ENCODE measurements at places on chromosomes 11 and 22.

GRCh38 chr11:121793291-121793690, 322.7 kb downstream of the BLID start:
- DNase-seq, result no peak

DNA sequence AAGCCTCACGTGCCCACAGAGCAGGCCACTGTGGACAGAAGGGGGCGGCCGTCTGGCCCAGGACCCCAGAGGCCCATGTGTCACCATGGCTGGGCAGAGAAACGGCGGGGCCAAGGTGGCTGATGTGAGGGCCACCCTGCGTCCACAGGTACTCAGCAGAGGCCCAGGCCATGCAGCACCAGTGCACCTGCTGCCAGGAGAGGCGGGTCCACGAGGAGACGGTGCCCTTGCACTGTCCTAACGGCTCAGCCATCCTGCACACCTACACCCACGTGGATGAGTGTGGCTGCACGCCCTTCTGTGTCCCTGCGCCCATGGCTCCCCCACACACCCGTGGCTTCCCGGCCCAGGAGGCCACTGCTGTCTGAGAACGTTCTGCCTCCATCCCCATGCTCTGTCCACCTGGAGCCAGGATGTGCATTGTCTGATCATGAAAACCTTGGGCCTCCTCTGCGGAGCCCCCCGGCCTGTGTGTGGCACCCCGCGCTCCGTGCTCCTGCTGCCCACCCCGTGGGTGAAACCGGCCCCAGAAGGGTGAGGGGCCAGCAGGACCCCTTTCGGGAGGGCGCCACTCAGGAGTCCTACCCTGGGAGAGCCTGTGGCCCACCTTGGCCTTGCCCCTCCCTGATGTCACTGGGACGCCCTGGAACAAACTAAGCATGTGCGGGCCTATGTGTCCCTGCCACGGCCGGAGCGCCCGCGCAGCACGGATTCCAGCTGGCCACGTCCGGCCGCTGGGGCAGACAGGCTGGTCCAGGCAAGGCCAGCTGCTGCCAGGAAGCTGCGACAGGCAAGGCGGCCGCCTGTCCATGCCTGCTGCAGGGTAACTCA, 38.6 kb downstream of the MUC5B start:
- DNase-seq, result no peak

GRCh38 chr22:29205594-29206371, at the start of gene EMID1:
TSS of gene EMID1 (plus strand) at chr22:29205896. CDS start at chr22:29206039, 143 bp downstream.
- DNase-seq, result no peak

DNA sequence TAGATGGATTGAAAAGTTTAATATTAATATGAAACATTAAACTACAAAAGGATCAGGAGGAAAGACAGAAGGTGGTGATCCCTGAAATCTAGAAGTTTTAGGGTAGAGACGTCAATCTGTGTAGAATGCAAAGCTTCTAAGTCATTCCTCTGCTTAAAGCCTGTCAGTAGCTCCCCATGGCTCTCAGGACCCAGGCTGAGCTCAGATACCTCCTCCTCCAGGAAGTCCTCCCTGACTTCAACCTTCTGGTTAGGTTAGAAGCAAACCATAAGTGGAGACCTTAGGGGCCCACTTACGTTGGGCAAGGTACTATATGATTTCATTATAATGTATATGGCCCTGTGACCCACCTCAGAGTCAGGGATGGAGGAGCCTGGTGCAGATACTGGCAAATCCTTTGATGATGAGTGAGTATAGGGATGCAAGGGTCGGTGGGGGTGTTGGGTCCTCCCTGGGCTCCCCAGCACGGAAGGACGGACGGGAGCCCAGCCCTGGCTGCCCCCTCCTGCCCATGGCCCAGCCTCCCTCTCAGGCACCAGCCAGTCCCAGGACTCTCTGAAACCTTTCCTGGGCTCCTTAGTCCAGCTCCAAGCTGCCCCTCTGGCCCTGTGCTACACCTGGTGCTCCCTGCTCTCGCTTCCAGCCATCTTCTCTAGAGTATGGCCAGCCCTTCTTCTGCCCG, 3.2 kb upstream of the PPP6R3 start:
- no peak for DNase-seq

- DNase-seq, result no peak
These were observed 74.0 kb downstream of the TRAF6 start for GRCh38 chr11:36436064-36436463.

DNA sequence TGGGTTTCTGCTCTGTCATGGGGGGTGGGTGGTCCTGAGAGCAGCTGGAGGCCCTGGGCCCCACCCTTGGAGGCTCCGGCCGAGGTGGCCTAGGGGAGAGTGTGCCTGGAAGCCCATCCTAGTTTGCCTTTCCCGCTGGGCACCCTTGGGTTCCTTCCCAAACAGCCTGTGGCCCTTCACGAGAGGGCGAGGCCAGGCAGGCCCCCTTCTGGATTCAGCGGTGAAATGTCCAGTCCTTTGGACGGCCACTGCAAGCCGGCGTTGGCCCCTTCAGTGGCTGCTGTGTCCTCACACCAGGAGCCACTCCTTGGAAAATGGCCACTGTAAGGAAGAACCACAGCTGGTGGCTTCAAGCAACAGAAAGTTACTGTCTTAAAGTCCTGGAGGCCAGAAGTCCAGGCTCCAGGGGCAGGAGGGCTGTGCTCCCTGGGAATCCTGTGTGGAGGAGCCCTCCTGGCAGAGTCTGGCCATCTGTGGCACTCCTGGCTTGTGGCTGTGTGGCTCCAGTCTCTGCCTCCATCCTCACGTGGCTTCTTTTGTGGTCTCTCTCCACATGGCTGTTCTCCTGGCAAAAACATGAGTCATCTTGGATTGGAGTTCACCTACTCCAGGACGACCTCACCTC, 854.1 kb downstream of the TBC1D22A start:
- DNase-seq, result no peak

GRCh38 chr11:100930185-100930778, 199.3 kb downstream of the PGR start:
- no peak for DNase-seq

- DNase-seq, result no peak
These were observed 39.7 kb downstream of the ADAMTS8 start for GRCh38 chr11:130388607-130389205.

- DNase-seq, result no peak
These were observed 10.6 kb downstream of the PLET1 start for GRCh38 chr11:112249871-112250610.

DNA sequence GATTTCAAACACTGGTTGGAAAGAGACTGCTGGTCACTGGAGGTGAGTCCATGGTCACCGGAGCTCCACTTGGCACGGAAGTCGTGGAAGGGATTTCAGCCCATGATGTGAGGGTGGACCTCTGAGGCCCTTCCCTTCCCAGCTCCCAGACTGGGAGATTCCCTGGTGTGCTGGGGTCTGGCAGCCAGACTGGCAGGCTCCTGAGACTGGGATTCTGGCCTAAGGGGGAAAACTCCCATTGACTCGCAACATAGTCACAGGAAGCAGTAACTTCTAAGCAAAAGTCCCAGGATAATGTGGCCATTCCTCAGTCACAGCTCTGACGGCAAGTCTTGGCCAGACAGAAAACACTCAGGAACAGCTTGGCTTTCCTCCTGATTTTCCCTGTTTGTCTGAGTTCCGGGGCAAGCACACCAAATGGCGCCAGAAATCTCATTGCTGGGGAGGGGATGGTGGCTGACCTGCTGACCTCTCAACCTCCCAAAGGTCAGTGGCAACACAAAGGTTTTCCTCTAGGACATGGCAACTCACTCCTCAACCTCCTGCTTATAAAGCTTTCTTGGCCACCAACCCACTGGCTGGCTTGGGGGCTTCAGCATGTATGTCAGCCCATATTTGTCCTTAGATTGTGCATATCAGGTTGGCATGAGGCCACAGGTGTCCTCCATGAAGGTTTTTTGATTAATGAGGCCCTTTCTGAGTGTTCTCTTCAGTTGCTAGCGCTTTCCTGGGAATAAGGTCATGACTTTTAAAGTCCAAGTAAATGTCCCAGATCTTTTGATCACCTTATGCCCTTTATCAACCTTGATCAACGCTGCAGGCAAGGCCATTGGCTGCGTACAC, 99.5 kb downstream of the CCDC81 start:
- DNase-seq, result no peak

DNA sequence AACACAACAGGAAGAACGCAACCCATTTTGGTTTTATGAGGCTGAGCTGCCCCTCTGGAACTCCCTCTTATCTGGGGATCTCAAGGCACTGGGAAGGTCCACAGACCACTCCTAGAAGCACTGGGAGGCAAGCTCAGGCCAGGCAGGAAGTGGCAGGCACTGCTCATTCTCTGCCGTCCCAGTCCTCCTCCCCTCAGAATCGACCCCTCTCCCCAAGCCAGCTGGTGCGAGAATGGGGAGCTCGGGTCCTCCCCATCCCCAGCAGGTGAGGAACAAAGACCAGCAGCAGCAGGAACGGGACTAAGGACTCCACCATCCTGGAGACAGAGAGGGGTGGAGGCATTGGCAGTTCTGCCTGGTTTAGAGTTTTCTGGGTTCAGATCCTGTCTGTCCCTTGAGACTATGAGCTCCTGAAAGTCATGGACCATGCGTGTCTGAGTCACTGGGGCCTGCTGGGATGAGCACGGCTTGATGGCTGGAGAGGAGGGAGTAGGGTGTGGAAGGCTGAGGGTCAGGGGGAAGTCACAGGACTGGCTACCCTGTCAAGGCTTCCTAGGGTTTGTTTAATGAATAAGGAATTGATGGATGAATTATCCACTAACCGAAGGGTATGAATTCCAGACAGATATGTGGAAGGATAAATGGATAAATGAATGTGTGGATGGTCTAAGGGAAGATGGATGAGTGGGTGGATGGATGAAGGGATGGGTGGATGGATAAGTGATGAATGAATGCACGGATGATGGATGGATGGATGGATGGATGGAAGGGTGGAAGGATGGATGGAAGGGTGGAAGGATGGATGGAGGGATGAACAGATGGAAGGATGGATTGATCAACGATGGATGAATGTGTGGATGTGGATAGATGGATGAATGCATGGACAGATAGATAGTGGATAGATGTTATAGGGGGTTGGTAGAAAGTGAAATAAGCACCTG, 6.4 kb downstream of the MYEOV start:
- DNase-seq, result no peak

DNA sequence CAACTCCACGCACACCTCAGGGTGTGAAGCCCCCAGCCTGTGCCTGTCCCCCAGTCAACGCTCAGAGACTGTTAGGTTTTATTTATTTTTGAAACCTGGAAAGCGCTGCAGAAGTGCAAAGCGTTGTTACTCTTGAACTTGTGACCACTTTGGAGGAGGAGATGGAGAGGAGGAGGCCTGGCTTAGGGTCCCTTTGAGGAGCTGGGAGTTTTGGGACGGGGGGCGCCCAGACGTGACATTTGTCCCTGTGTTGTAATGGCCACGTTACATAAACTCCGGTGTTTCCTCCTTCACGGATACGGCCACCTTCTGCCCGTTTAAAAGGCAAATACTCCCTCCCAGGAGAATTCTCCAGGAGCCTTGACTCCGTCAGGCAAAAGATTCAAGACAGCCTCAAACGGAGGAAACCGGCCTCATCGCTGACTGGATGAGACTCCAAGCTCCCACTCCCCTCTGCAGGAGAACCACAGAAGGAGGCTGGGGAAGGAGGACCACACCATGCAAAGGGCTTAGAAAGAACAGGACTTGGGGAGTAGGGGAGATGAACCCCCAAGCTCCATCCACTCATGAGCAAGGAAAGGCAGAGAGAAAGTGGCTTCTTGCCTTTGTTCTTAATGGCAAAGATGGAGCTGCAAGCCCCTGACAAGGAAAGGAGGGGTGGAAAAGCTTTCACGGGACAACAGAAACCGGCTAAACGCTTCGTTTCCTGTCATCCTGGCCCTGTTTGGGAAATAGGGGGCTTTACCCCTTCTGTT, 630 bp downstream of the PIK3IP1 start:
- DNase-seq, result no peak

DNA sequence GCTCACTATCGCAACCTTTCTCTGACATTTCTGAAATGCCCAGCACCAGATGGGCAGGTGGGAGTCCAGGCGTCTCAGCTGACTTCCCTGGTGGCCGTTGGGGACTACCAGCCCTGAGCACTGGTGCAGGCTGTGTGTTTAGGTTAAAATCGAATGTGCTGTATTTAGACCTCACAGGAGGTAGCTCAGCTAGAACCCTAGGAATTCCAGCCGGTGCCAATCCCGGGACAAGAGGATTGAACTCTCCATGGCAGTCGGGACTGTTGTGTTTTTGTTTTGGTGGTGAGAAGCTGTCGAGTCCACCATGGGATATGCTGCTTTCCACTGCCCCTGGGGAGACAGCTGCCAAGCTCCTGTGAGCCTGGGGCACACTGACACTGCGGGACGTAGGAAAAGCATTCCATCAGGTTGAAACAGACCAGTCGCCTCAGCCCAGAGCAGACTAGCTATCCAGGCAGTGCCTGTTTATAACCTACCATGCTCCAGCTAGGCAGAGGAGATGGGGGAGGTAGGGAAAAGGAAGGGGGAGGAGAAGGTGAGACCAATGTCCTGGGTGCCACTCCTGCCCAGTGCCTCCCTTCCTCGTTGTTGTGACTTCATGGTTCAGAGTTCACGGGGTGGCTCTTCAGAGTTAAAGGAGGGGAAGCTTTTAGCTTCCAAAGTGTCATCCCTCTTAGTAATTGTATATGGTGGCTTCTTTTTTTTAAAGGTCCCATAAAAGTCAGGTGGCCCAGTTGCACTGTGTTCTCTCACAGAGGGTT, 53.0 kb downstream of the MICAL2 start:
- DNase-seq, result no peak

DNA sequence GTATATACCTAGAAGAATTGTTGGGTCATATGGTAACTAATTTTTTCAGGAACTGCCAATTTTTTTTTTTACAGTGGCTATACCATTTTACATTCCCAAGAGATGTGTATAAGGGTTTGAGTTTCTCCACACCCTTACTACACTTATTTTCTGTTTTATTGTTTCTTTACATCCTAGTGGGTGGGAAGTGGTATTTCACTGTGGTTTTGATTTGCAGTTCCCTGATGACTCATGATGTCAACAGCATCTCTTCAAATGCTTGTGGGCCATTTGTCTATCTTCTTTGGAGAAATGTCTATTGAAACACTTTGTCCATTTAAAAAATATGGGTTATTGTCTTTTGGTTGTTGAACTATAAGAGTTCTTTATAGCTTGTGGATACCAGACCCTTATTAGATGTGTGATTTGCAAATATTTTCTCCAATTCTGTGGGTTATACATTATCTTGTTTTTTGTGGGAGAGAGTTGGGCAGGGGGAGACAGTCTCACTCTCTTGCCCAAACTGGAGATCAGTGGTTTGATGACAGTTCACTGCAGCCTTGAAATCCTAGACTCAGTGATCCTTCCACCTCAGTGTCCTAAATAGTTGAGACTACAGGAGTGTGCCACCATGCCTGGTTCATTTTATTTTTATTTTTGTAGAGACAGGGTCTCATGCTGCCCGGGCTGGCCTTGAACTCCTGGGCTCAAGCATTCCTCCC, 30.3 kb upstream of the PISD start:
- no peak for DNase-seq

DNA sequence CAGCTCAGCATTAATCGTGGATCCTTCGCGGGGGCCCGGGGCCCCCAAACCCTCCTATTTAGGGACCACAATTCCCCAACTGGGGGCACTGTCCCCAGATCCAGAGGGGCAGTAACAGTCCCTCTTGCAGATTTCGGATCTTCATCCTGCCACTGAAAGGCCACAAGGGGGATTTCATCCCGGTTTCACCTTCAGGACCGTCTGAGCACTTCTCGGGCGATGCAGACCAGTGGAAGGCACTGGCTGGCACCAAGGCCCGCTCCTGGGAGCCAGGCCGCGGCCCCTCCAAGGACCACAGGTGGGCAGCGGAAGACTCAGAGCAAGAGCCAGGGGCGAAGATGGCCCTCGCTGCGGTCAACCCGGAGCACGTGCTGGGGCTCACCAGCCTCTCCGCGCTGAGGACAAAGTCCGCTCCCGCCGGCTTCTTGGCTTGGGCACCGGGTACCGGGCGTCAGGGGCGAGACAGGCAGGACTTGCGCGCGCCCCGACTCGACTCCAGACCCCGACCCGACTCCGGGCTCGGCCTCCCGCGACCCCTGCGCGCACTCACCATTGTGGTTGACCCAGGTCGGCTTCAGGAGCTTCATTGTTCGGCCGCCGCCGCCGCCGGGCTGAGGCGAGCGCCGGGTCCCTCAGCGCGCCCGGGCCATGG, 517 bp downstream of the HIRA start:
- no peak for DNase-seq
